ENCODE measurements at places on chromosomes 11 and 22. TPM values are rescaled to one million over a fixed set of nuclear protein-coding genes. Genes with fewer than 3 reads are reported as not detected.

DNA sequence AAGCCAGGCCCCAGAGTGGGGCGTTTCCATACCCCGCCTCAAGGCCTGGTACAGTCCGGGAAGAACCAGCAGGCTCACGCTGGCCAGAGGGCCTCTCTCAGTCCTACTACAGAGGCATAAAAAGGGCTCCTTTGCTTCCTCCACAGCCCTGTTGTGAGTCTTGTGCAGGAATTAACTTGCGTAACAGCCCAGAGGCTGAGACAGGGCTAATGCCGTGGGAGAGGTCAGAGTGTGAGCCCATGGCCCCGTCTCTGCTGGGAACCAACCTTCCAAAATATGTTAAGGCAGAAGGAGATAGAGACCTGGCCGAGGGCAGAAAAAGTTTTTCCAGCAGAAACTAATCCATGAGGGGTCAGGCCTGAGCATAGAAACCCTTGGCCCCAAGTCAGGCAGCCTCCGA is 19.9 kb upstream of the TMEM184B start:
- no peak for DNase-seq

DNA sequence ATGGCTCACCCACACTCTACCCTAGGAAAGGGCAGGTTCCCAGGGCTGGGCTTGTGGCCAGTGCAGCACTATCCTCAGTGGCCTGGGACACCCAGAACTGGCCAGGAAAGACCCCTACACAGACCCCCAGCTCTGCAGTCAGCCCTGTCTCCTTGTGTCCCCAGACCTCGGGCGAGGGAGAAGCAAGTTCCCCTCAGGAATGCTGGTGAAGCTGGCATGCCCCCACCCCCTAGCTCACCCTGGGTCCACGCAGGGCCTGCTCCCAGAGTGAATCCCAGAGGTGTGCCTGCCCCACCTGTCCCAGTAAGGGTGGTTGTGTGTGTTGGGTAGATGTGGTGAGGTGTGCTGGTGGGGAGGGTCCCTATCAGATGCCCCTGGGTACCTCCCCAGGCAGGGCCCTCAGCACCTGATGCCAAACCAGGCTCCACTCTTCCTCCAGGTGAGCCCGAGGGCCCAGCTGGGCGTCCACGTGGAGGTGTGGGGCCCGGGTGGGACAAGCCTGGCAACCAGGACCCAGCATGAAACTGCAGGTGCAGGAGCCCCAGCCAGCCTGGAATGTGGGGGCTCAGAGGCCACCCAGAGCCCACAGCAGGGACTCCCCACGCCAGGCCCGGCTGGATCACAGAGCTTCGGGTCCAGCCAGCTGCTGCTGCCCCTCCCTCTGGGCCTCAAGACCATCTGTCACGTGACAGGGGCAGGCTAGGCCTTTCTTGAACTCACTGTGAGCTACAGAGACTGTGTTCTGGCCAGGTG is 48.4 kb upstream of the KCNQ1OT1 start:
- no peak for DNase-seq

Gene APOBEC3H
- not detected for total RNA-seq

DNA sequence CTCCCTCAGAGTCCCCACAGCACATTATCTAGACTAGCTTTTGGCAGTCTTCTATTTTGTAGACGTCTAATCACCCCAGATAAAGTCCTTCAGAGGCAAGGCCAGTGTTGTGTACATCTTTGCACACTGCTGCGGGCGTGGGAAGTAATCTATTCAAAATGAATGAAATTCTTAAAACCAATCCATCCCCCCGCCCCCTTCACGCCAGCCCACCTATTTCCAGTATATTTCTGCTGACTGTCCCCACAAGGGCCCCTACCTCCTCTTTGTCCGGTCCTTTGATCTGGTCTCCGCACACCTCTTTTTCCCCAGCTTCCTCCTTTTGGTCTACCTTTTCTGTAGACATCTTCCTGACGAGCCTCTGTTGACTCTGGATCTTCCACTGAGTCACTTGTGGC is 375 bp downstream of the BSCL2 start:
- no peak for DNase-seq

GRCh38 chr11:67673902-67674301 is 521 bp downstream of the ALDH3B2 start:
- no peak for DNase-seq

Gene FAM118B
- total RNA-seq = 14.0 TPM

Gene SEZ6L
- total RNA-seq = not detected

GRCh38 chr11:97856666-97857065 is 1164.1 kb upstream of the CNTN5 start:
- no peak for DNase-seq

GRCh38 chr11:68302670-68303069 is 9.7 kb upstream of the LRP5 start:
- no peak for DNase-seq

GRCh38 chr22:30117256-30117655 is 37.0 kb downstream of the HORMAD2 start:
- no peak for DNase-seq

Gene INSC
- total RNA-seq = not detected

DNA sequence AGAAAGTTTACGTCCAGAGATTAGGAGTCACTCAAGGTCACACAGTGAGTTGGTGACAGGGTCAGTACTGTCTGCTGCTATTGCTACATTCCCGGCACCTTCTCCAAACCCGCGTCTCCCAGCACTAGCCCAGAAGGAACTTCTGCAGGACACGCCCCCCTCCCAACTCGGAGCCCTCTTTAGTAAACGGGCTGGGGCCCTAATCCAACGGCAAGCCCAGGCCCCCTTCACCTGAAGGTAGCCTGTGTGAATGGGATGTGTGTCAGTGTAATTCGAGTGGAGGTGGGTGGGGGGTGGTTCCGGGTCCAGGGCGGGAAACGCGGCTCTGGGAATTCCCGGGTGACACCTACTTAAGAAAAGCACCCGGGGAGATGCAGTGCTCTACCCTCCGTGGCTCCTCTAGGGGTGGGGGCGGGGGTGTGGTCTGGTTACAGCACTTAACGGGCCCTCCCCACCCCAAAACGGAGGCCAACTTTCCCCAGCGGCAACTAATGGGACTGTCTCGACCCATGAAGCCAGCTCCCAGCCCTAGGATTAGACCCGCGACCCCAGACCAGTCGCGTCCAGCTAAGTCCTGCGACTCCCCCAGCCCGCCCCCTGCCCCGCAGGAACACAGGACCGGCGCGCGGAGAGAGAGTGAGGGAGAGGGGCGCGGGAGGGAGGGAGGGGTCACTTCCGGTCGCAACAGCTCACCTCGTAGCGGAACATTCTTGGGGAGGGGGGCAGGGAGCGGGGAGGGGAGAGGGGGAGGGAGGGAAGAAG is 468 bp downstream of the PATL1 start:
- peak; percentile 77 for DNase-seq

GRCh38 chr11:78226684-78227680 is 38.3 kb downstream of the USP35 start:
- DNase-seq = no peak

GRCh38 chr22:19434401-19434800 is 2.1 kb downstream of the MRPL40 start:
- no peak for DNase-seq

DNA sequence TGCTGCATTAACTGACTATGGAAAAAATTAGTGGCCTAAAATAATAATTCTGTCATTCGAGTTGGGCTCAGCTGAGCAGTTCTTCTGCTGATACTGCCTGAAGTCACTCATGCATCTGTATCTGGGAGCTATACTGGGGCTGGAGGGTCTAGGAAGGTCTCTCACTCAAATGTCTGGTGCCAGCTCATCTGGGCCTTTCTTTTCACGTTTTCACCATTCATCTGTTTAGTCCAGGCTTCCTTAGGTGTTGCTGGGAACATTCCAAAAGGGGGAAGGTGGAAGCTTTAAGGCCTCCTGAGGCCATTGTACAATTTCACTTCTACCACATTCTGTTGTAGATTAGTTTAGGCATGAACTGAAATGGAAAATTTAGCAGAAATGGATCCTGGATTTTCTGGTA is 28.0 kb downstream of the YAP1 start:
- no peak for DNase-seq

- DNase-seq = no peak
Measured at GRCh38 chr11:78460471-78460870, 42.9 kb upstream of the GAB2 start.

Gene DCHS1
- total RNA-seq = 58.0 TPM

Gene SLC1A2
- total RNA-seq = 0.32 TPM

DNA sequence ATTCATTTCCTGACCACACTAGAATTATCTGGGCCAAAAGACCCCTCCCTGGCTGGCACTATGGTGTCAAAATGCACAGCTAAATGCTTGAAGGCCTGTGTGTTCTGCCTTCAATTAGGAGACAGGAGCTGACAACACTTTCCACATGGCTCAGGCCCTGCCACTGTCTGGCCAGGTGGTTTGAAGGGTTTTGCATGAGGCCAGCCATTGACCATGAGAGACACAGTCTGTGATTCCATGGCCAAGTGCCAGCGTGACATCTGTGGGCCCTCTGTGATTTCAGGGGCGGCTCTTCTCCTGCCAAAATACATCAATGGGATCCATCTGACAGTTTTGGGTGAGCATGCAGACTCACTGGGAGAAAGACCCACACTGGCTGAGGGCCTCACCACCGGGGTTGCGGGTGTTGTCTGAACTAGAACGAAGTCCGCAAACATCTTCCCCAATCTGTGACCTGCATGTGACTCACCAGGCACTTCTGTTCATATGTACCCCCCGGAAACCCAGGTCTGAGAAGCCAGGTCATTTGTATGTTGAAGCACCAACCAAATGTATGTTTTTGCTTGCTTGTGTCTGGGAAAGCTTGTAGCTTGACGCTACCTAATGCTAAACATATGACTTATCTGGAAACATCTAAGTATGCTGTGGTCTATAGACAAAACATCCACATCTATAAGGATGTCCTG is 20.7 kb upstream of the NAV2 start:
- DNase-seq = no peak

DNA sequence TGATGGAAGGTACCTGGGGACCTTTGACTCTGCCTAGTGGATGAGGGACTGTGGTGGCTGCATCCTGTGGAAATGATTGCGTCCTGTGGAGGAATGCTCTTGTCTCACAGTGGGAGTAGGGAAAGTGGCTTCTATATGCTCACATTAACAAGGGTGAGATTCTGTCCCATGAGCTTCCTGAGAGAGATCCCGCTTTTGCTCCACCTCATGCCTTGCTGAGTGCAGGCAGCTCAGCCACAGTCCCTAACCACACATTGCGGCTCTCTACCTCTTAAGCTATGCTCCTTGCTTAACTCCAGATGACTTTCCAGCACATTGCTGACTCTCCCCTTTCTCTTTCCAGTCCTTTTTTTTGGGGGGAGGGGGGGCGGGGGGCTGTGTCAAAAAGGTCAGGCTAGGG is 45.0 kb downstream of the TEAD1 start:
- DNase-seq = no peak

DNA sequence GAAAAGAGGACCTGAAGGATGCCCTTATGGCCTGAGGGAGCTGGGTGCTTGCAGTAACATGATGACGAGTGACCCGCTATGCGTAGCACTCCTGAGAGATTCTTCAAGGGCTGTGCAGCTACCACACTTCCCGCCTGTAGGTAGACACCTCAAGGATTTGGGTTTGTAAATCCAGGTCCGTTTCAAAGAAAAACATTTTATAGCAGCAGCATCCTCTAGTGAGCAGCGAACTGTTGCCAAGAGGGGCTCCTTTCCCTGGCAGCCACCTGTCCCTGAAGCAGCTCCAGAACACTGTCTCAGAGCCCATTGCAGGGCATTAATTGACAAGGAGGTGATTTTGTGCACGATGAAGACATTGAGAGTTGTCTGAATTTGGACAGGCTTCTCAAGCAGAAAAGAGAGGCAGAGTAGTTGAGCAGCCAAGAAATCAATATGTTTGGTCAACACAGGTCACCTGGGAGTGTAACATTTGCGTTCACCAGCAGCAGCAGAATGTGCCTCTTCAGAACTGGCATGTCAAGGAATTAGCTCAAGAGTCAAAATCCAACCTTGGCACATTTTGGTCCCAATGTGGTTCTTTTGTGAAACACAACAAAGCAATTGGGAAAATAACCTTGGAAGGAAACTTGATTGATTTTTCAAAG is 209.8 kb upstream of the MTNR1B start:
- DNase-seq = no peak

DNA sequence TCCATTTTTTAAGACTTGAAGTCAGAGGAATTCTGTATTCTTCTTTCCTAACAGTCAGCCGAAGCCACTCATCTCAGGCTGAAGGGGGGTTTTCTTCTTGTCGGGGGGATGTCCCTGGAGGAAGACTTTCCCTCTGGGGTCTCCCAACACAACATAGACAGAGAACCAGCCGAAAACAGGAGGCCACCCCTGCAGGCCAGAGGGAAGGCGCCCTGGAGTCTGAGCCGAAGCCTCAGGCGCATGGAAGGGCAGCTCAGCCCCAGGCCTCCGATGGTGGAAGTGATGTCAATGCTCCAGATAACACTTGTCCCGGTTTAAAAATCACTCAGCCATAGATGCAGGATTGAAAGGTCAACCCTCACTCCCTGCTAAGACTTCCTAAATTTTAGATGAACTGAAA is 1393.0 kb downstream of the TBC1D22A start:
- DNase-seq = no peak

DNA sequence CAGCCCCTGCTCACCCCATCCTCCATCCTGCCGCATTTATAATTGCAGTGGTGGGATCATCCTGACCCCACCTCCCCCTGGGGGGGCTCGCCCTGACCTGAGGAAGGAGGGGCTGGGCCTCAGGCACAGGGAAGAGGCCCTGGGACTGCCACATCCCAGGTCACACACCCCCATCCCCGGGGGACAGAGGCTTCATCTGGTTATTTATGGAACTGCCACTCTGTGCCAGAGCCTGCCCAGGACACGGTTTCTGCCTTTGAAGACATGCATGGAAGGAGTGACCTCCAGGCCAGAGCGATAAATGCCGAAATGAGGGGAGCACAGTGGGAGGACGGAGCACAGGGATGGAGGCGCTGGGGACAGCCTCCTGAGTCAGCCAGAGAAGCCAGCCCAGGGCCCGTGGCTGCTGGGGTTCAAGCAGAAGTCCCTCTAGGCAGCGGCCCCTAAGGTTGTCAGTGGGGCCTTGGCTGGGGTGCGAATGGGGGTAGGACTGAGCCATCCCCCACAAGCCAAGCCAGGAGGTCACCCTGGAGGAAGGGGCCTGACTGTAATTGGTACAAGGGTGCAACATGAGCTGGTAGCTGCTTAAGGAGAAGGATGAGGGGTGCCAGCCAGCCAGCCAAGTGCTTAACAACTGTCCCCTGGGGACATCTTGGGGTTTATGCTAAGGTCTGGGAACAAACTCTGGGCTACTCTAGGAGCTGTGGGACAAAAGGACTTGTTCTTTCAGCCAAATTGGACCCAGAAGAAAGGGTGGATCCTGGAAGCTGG is 51.4 kb upstream of the SHISAL1 start:
- DNase-seq = no peak

GRCh38 chr11:93589347-93589746 is 46.2 kb upstream of the SMCO4 start:
- no peak for DNase-seq

DNA sequence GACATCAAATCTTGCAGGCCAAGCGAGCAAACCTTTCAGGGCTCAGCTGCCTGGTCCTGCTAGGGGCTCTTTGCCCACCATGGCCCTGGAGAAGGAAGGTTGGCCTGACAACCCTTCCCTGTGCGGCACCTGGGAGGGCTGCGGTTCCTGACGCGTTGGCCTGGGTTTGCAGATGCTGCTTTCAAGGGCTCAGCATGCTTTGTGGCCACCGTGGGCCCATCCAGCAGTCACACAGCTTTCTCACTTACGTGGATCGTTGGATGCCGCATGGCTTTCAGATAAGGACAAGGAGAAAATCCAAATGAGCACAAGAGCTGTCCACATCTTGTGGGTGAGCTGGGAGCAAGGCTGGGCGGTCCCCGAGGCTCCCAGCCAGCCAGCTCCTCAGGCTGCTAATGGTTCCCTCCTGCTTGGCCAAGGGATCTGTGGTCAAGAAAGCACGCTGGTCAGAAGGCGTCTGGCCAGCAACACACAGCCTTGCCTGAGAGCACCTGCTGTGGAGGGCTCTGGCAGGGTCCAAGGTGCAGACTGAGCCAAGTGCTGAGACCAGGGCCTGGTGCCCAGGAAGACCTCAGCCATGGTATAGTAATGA is 8.2 kb downstream of the C11orf24 start:
- DNase-seq = peak; percentile 58
